ENCODE measurements at places on chromosomes 12 and 14.

DNA sequence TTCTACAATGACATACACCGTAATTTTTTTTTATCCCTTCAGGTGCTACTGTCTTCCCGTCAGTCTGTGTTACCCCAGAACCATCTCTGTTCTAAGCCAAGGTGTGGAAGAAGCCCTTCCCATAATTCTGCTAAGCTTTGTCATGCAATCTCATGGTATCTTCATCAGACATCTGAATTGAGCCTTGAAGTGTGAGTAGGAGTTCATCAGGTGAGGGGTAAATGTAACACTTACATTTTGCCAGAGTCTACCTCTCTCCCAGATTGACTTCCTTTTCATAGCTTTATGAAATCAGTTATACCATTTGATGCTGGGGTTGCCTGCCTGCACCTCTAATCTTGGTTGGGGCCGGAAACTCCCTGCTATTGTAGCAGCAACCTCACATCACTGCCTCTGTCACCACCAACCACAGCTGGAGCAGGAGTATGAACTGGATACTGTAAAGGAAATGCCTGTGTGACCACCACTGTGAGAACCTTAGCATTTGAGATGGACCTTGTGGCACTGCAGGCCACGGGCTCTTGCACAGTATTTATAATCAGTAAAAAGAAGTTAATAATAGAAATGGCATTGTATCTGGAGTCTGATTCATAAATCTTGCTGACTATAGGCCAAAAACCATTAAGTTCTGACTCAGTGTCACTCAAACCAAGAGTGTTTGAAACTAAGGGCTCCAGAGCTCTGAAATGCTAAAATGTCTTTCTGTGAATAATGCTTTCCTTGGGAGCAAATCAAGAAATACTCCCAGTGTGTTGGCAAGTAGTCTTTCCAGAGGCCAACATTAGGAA is 58.7 kb upstream of the STK38L start:
- no peak for DNase-seq

- peak; percentile 98 for DNase-seq
Measured at GRCh38 chr12:40691913-40692764, at the start of gene CNTN1. CNTN1 (plus strand) TSS chr12:40692439.

- DNase-seq = peak; percentile 6
Measured at GRCh38 chr12:18277196-18277595, 15.9 kb downstream of the PIK3C2G start.

DNA sequence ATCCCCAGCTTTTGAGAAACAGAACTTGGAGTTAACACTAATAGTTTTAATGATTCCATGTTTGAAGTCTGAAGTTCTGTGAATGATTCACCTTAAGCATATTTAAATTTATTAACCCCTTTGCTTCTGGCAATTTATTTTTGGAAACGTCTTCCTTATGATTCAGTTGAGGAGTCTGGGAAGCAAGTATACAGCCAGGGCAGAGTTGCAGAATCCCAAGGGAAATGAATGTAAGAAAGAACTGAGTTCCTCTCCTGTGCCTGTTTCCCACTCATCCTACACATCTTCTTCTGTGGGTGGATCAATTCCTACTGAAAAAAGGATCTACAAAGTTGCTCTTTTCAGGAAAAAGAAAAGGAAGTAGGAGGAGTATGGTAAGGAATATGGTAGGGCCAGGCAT is 108.2 kb upstream of the CCDC91 start:
- no peak for DNase-seq

Measured in brain (organoid and tissue), 16 donors.